Stimulated activated CD8-positive, alpha-beta memory T cell treated with anti-CD3 and anti-CD28 coated beads, Interleukin-4, amount 100 ng/mL, for 24 hours (primary cell): ENCODE measurements at places on chromosomes 1 and 21.

DNA sequence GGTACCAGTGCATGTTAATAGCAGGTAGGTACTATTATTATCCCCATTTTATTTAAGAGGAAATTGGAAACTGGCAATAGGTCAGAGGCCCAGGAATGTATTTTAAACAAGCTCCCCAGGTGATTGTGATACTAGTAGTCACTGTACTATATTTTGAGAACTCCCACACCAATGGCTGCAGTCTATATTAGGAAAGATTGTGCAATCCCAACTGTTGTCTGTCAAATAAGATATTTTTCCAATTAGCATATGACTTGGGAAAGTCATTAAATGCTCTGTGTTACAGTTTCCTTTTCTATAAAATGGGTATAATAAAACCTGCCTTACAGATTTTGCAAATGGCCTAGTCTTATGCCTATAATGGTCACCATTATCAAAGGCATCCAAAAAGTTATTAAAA lies 94.2 kb upstream of the DMRTA2 start:
- no peak for DNase-seq

- no peak for DNase-seq
These were observed 13.4 kb upstream of the UAP1 start for GRCh38 chr1:162548170-162548569.

DNA sequence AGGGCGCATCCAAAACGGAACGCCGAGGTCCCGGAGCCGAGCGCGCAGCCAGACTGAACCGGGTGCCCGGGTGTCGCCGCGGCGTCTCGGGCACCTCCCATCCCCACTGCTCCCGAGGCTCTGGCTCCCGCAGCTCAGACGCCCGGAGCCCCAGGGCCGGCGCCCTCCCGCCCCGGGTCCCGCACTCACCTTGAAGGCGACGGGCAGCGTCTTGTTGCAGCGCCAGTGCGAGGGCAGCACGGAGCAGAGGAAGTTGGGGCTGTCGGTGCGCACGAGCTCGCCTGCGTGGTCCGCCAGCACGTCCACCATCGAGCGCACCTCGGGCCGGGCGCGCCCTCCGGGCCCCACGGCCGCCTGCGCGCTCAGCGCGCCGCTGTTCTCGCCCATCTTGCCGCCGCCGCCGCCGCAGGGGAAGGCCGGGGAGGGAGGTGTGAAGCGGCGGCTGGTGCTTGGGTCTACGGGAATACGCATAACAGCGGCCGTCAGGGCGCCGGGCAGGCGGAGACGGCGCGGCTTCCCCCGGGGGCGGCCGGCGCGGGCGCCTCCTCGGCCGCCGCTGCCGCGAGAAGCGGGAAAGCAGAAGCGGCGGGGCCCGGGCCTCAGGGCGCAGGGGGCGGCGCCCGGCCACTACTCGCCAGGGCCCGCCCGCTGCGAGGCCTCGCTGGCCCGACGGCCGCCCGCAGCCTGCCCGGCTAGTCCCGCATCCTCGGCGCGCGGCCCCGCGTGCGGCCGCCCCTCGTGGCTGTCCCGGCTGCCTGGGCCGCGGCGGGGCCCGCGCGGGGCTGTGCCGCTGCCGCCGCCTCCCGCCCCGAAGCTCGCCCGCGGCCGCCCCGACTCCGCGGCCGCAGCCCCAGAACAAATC lies 447 bp downstream of the RUNX3 start:
- DNase-seq, result no peak

- DNase-seq, result no peak
These were observed 172.8 kb downstream of the DHRS3 start for GRCh38 chr1:12445257-12445656.

DNA sequence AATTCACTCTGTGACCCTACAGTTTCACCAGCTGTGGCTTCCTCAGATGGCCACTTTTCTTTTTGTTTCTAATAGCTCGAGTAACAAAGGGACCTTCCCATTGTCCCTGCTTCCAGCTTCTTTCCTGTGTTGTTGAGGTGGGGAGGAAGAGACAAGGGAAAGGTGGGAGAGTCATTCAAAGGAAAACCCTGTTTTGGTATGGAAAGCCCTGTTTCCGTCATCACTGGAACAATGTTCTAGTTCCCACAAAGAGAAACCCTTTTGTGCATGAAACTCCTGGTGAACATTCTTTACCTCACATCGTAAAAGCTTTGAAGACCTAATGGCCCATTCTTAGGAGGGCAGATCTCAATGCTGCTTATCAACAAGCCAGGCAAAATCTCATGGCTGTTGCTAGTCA lies 62.2 kb downstream of the ABCA4 start:
- DNase-seq, result no peak

GRCh38 chr1:36964830-36965229 lies 69.5 kb downstream of the GRIK3 start:
- no peak for DNase-seq

- DNase-seq, result peak; percentile 36
These were observed 36.0 kb downstream of the NUAK2 start for GRCh38 chr1:205285381-205286101.

- DNase-seq, result no peak
These were observed 15.0 kb downstream of the DHCR24 start for GRCh38 chr1:54872036-54872331.

GRCh38 chr1:206809504-206810084 lies 37.3 kb upstream of the IL10 start:
- DNase-seq, result no peak

GRCh38 chr1:23400324-23401114 lies 24.0 kb downstream of the TCEA3 start:
- DNase-seq, result no peak

- DNase-seq, result no peak
These were observed 14.3 kb downstream of the MRAP start for GRCh38 chr21:32312976-32313375.

GRCh38 chr1:27891196-27891889 lies 19.0 kb downstream of the THEMIS2 start:
- DNase-seq, result no peak

DNA sequence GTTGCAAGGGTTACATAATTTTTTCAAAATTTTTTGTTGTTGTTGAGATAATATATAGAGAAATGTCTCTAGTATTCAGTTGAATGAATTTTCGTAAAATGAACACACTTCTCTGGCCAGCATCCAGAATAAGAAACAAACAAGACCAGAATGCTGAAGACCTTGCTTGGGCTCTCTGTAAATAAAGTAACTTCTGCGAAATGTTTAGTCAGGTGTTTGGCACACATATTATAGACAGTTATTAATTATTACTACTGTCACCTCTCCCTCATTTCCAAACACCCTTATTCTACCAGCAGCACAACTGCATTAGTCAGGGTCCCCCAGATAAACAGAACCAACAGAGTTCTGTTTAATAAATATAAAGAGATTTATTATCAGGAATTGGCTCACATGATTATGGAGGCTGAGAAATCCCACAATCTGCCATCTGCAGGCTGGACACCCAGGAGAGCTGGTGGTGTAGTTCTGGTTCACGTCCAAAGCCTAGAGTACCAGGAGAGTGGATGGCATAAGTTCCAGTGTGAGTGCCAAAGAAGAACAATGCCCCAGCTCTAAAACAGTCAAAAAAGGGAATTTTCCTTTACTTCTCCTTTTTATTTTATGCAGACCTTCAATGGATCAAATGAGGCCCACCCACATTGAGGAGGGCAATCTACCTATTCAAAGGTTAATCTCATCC lies 44.1 kb upstream of the KCND3 start:
- DNase-seq, result no peak

- DNase-seq, result no peak
These were observed 4.9 kb downstream of the C1orf198 start for GRCh38 chr1:230863449-230863848.

DNA sequence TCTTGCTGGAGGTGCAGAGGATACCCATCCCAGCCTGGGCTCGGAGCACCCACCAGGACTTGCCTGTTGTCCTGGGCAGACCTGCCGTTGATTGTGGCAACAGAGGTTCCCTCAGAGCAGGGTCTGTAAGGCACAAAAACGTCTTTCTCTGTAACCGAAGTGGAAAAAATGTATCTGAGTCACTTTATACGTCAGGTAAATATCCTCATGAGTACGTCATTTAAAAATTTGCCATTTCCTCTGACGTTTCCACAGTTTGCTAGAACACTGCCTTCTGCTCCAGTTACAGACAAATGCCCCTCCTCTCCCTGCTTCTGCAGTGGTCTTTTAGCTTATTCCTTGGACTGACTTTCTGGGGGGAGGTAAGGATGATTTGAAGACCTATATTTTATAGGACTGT lies 326.8 kb downstream of the HHAT start:
- no peak for DNase-seq

GRCh38 chr1:85359874-85360721 lies 83.7 kb upstream of the BCL10 start:
- DNase-seq, result no peak

- no peak for DNase-seq
These were observed 40.1 kb upstream of the DMBX1 start for GRCh38 chr1:46449223-46450159.

GRCh38 chr1:107544285-107544684 lies 403.4 kb downstream of the NTNG1 start:
- no peak for DNase-seq
